ENCODE measurements at places on chromosomes 16 and 17. TPM values are rescaled to one million over a fixed set of nuclear protein-coding genes. Genes with fewer than 3 reads are reported as not detected.

Gene ANKRD13B
- not detected for total RNA-seq

Gene SLC2A4
- 7.0 TPM for total RNA-seq

Gene IGSF6
- total RNA-seq, result 1.8 TPM

Gene TP53TG3
- not detected for total RNA-seq

Gene OR1A1
- not detected for total RNA-seq
